ENCODE measurements at places on chromosomes 16 and 17.
A peak's percentile ranks its signal among the peaks of the same experiment; 100 is the strongest.

DNA sequence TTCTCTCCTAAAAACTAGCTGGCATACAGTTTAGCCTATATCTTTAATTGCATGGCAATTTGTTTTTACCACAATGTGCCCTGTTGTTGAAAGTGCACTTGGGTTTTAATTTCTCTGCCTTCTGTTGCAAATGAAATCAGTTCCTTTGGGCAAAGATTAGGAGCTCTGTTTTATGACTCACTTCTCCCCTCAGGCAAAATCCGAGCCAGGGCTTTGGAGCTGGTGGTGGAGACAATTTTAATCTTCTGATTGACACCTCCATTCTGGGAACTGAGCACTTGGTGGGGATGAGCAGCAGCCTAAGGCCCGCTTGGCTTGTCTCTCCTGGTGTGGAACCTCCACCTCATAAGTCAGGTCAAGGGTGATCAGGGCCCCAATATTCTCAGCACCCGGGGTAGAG, 13.3 kb upstream of the MYH8 start:
- DNase-seq = no peak

DNA sequence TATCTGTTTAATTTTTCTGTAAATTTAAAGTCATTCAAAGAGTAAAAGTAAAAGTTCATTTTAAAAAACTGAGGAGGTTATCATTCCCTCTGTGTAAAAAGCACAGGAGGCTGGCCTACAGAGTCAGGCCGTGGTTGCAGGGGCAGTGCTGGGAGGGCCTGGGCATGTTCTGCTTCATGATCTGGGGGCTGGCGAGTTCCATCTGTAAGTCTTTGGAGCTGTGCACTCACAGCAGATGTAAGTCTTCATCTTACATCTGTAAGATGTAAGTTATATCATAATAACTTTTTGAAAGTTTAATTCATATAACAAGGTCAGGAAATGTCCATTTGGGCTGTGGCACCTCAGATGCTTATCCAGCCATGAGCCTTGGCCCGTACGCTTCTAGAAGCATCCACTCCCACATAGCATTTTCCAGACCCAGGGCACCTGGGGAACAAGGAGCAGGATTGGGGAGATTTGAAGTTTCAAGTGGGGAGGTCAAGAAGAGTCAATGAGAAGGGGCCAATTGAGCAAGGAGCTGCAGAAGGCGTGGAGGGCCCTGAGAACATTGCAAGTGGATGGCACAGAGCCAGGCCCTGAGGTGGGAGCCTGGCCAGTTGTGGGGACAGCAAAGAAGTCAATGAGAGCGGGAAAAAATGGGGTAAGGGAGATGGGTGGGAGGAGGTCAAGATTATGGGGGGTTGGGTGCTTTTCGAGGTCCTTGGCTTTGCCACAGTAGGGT, 54.1 kb downstream of the TNFRSF13B start:
- DNase-seq = no peak

GRCh38 chr17:17414341-17414805, 62.4 kb upstream of the MED9 start:
- DNase-seq = no peak

DNA sequence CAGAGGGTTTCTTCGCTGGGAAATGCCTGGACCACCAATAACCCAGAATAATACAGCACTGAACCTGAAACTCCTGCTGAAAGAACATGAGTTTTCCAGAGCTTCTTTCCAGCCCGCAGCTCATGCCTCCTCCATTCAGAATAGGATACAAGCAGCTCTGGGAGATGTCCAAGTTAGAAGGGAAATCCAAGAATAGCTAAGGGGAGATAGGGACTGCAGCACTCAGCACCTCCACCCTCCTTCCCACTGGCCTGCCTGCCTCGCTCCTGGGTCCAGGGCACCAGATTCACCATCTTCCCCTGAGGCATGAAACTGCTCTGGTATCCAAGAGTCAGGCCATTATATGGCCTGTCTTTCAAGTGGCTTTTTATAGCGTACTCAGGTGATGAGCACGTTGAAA, 4.1 kb downstream of the KRT31 start:
- DNase-seq = no peak

DNA sequence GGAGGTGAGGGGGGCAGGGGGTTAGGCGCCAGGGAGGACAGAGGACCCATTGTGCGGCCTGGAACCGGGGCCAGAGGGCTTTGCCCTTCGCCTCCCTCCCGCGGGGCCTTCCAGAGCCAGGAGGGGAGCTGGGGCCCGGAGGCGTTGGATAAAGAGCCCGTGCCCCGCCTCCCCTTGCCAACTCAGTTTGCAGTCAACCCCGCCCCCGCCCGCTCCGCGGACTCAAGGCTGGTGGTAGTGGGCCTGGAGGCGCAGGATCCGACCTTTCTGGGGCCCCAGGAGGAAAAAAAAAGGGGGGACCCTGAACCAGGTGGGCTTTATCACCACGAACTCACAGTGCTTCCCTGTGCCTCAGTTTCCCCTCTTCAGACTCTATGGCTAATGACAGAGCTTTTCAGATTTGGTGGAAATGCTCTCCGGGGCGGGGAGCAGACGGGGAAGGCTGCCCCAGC, 2.0 kb upstream of the SPHK1 start:
- peak; percentile 36 for DNase-seq

- DNase-seq = no peak
Measured at GRCh38 chr16:15604460-15605440, 38.2 kb downstream of the MARF1 start.

DNA sequence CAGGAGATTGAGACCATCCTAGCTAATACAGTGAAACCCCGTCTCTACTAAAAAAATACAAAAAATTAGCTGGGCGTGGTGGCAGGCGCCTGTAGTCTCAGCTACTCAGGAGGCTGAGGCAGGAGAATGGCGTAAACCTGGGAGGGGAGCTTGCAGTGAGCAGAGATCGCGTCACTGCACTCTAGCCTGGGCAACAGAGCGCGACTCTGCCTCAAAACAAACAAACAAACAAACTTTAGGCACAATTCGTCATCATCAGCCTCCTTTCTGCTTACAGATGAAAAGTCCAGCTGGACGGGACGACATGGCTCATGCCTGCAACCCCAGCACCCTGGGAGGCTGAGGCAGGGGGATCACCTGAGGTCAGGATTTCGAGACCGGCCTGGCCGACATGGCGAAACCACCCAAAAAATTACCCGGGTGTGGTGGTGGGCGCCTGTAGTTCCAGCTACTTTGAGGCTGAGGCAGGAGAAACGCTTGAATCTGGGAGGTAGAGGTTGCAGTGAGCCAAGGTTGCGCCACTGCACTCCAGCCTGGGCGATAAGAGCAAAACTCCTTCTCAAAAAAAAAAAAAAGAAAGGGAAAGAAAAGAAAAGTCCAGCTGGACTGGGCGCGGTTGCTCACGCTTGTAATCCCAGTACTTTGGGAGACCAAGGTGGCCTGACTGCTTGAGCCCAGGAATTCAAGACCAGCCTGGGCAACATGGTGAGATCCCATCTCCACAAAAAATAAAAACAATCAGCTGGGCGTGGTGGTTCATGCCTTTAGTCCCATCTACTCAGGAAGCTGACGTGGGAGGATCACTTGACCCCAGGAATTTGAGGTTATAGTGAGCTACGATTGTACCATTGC, 1.5 kb upstream of the SPIRE2 start:
- DNase-seq = no peak

DNA sequence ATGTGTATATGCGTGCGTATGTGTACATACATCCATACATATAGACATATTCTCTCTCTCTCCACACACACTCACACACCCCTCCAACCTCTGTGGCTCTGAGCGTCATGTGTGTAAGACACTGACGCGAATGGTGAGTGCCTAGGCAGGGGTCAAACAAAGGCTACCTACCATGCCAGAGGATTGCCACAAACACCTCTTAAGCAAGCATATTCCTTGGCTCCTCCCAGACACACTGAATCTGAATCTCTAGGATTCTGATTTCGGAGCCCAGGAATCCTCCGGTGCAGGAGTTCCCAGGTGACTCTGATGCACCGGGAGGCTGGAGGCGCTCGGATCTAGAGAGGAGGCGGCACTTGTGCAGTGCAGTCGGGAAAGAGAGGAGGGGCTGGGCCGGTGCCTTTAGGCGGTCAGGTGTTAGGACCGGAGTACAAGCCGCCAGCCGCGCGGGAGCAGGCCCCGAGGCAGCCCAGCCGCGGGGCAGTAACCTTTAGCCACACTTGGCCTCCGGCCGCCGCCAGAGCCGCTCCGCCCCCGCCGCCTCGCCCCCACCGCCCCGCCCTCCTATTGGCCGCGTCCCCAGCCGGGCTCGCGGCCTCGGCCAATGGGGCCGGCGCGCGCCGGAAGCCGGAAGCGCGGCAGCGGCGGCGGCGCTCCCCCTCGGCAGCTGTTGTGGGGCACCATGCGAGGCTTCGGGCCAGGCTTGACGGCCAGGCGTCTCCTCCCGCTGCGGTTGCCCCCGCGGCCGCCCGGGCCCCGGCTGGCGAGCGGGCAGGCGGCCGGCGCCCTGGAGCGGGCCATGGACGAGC, at the start of gene MLYCD:
TSS of gene MLYCD (plus strand) at position 653 of the 809 bp plus-strand sequence. CDS start at position 683, 30 bp downstream.
- DNase-seq = peak; percentile 29

DNA sequence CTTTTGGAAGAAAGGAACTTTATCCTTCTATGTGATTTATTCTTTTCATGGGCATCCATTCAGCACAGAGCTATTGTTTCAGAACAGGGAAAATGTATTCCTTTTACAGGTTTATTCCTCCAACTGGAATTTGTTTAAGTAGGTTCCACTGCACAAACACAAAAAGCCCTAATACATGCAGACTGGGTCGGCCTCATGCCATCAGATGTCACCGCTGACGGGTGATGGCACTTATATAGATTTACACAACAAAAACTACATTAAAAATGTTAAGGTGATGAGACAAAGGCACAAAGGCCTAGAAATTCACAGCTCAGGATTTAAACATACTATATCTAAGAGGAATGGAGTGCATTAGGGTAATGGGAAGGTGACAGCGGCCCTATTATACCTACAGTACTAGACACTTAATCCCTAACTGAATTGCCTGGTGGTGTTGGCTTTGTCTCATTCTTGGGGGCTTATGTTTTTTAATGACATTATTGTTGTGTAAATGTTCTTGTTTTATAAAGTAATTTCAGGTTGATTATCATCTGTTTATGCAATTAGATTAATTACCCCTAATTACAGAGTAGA, 276.4 kb upstream of the PSMD7 start:
- no peak for DNase-seq

DNA sequence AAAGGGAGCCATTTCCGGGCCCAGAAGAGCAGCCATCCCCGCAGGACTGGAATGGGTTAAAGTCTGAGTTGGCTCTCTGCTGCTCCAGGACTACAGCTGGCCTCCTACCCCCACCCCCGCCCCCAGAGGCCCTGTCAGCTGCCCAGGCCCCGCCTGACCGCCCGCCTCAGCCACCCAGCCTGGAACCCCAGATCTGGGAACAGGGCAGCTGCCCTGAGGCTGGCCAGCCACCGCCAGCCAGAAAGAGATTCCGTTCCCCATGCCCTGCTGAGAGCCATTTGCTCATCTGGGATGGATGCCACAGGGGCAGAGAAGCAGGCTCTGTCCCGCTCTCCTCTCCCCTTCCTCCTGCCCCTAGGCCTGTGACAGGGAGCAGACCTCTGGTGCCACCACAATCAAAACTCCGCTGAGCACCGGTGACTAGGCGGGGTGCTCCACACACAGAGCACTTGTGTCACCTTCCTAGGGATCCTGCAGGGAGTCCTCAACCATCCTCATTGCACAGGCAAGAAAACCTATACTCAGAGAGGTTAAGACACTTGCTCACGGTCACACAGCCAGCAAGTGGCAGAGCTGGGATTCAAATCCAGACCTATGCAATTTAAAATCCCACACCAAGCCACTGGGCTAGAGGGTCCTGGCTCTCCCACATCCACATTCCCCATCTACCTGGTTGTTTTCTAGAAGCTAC, 44.1 kb downstream of the ZNF423 start:
- no peak for DNase-seq

DNA sequence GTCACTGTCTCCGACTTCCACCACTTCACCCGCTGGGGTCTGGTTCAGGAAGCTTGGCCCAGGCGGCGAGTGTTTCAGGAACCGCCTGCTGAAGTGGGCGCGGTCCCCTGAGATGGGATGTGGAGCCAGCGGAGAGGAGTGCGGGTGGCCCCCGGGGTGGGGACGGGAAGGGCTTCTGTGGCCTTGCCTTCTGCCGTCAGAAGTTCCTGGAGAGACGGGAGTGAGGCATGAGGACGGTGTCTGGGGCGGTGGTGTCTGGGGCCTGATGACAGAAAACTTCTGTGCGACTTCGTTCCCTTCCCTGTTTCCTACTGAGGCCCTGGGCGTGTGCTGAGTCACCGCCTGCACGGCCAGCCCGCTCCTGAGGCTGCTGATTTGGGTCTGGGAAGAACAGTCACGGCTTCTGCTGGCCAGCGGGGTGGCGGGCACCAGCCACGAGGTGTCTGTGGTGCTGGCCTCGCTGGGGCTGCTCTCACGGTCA, 12.3 kb upstream of the NLRC3 start:
- DNase-seq = no peak

- no peak for DNase-seq
Measured at GRCh38 chr17:80729761-80730160, 185.1 kb downstream of the RPTOR start.

DNA sequence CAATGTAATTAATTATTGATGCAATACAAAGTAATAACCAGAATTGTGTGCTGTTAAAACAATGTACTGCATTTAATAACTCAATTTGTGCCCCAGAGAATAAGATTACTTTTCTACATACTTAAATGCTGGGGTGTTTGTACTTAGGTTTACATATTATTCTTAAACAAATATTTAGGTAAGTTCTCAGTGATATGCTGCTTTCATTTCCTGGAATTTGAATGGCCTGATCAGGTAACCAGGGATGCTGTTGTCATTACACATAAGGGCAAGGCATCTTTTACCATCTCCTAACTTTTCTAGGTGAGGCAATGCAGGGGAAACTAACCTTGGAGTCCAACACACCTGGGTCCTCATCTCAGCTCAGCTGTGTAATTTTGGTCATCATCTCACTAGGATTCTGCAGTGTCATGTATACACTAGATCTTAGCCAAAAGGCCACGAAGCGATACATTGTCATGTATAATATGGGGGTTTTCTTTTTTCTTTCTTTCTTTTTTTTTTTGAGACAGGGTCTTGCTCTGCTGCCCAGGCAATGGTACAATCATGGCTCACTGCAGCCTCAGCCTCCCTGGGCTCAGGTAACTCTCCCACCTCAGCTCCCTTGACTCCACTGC, 45.2 kb downstream of the MYO1D start:
- no peak for DNase-seq

GRCh38 chr17:48102798-48103715, 1.8 kb upstream of the CBX1 start:
- peak; percentile 21 for DNase-seq

- no peak for DNase-seq
Measured at GRCh38 chr16:13377143-13377542, 475.7 kb downstream of the SHISA9 start.

DNA sequence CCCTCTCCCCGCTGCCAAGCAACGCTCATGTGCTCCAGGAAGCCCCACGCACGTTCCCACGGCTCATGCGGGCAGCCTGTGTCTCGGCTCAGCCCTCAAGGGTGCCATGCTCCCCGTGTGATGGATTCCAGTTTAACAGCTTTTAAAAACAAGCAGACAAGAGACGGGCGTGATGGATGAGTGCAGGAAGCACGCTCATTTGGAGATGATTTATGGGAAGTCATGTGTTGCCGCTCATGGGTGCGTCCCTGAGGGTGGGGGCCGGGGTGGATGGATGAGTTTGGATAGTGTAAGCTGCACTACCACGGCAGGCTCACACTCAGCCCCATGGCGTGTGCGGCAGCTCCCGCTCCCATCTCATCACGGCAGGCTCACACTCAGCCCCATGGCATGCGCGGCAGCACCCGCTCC, 132.8 kb downstream of the RBFOX3 start:
- no peak for DNase-seq
